ENCODE measurements at places on chromosomes 16 and 17.

DNA sequence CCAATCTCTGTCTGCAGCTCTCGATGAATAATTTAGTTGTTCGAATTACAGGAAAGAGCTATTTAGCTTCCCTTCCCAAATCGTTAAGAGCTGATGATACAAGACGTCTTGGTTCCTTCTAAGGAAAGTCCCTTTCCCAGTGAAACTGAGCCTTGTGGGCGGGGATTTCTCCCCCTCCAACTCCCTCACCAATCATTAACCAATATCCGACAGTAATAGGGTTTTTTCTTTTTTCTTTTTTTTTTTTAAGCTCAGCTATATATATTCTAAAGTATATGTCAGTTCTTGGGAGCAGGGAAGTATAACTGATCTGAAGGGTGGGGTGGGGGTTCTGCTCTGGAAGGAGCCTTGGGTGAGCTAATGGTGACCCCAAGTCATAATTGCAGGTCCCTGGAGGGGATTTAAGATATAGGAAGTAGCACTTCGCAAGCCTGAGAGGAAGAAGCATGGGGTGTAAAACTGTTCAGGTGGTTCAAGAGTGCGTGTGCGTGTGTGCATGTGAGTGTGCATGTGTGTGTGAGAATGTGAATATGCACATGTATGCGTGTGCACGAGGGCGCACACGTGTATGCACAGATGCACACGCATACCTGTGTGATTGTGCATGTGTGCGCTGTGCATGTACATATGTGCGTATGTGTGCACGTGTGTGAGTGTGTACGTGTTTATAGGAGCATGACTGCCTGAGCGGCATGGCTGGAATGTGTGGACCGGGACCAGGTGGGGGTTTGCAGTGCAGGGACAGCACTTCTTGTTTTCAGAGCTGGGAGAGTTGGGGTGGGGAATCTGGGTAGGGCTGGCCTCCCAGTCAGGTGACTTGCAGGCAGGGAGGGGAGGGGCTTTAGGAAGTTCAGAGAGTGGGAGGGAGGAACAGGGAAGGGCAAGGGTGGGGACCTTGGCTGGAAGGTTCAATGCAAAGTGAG, 42.7 kb downstream of the SOCS3 start:
- no peak for DNase-seq

- no peak for DNase-seq
These were observed 265.0 kb upstream of the FOXF1 start for GRCh38 chr16:86245351-86245750.

DNA sequence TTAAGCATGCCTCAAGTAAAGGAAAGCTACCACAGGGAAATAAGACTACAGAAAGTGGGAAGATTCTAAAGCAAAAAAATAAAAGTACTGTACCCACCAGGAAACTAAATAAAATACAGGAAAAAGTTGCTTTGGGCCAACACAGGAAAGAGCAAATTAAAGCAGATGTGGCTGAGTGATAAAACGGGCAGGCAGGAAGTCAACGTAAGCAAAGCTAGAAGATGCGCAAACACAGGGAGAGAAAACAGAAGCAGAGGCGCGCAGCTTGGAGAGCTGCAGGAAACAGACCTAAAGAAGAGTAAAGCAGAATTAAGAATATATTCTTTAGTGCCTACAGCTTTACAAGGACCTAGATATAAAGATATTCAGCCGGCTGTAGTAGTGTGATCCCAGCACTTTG, 21.7 kb downstream of the USP36 start:
- DNase-seq: no peak

- no peak for DNase-seq
These were observed 15.5 kb downstream of the MAP1LC3B start for GRCh38 chr16:87407511-87408112.

- no peak for DNase-seq
These were observed 20.0 kb upstream of the PABPN1L start for GRCh38 chr16:88886420-88886844.

- DNase-seq: no peak
These were observed 30.0 kb upstream of the SKAP1 start for GRCh38 chr17:48460052-48460451.

- no peak for DNase-seq
These were observed at the start of gene RHBDL3 for GRCh38 chr17:32265192-32265923. RHBDL3 (plus strand) TSS chr17:32265832; CDS start chr17:32266190, 358 bp downstream.

- DNase-seq: no peak
These were observed 26.6 kb downstream of the GSE1 start for GRCh38 chr16:85639529-85640253.

DNA sequence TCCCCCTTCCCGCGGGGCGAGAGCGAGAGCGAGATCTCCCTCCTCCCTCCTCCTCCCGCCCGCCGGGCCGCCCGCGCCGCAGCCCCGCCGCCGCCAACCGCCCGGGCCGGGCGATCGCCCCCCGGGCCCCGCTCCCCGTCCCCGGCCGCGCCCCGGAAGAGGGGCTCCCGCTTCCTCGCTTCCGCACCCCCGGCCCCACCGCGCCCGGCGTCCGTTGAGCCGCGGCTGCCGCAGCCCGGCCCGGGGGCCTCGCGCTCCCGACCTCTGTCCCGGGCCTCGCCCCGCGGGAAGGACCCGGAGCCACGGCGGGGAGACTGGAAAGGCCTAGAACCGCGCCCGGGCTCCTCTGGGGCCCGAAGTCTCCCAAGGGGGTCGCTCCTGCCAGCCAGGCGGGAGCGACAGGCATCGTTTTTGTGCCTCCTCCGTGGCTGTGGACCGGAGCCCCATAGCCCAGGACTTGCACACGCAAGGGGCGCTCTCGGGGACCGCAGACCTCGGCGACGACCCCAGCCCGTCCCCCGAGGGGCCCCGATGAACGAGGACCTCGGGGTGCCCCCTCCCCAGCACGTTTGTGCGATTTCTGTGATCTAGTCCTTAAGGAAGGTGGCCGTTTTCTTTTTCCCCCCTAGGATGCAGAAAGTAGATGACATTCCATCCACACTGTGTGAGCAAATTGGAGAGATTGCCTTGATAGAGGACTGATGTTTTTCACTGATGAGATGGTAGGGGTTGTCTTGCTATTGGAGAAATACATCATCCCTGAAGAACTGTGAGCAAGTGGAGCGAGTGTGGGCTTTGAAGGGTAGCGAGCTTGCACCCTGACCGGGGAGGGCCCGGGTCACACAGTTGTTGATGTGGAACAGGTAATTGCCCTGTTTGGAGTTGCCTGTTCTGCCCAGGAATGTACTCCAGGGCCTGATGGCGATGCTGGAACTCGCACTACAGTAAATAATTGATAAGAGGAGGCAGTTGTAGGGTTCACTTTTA, 611 bp downstream of the BANP start:
- no peak for DNase-seq

DNA sequence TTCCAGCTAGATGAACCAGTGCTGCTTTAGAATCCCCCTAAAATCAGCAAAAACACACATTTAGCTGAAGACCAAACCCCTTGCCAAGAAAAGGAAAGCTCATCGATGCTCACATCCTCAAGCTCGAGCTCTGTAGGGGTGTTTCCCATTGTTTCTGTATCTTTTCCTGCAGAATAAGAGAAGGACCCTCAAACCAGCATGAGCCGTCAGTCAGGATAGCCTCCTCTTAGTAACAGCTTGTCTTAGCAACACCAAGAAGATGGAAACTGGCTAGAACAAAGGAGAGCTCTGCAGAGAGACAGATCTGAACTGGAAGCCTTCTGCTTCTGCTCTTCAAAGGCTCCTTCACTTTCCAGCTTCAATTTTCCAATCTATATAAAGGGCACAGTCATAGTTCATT, 32.0 kb downstream of the VAT1L start:
- DNase-seq: no peak

DNA sequence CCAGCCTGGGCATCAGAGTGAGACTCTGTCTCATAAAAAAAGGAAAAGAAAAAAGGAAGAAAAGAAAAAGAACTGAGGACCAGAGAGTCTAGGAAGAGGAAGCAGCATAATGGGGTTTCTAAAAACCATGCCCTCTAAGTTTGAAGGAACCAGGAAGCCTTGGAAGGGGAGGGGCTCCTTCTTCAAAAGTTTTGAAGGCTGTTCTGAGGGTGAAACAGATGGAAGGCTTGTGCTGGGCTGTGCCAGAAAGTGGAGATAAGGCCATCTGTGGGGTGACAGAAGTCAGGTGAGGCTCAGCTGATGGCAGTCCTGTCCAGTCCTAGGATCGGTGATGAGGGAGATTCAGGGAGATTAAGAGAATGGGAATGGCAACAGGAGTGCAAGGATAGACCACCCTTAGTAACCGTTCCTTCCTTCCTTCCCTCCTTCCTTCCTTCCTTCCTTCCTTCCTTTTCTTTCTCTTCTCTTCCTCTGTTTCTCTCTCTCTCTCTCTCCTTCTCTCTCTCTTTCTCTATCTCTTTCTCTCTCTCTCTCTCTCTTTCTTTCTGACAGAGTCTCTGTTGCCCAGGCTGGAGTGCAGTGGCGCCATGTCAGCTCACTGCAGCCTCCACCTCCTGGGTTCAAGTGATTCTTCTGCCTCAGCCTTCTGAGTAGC, 182.6 kb downstream of the NTN1 start:
- DNase-seq: no peak
